ENCODE measurements at places on chromosomes 5 and 9. TPM values are rescaled to one million over a fixed set of nuclear protein-coding genes. Genes with fewer than 3 reads are reported as not detected.
A peak's percentile ranks its signal among the peaks of the same experiment; 100 is the strongest.

PCDHB10 gene
- total RNA-seq, result 13.1 TPM

- DNase-seq, result no peak
Measured at GRCh38 chr5:96294884-96295202, 138.2 kb downstream of the PCSK1 start.

DNA sequence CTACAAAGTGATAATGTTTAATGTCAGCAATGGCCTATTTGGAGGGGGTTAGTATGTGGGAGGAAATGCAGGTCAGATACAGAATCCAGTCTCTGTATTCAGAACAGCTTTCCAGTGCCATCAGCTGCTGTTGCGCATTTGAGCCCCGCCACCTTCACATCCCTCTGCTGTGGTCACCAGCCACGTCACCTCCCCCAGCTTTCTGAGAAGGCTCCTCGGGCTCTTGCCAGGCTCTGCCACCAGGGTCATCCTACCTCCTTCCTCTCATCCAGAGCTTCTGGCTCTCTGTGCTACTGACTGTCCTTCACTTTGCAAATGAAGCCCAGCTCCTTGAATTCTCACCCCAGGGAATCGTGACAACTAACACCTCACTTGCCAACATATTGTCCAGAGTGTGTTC, 138.8 kb downstream of the PIK3R1 start:
- no peak for DNase-seq

CFAP90 gene
- total RNA-seq, result 2.2 TPM

DNA sequence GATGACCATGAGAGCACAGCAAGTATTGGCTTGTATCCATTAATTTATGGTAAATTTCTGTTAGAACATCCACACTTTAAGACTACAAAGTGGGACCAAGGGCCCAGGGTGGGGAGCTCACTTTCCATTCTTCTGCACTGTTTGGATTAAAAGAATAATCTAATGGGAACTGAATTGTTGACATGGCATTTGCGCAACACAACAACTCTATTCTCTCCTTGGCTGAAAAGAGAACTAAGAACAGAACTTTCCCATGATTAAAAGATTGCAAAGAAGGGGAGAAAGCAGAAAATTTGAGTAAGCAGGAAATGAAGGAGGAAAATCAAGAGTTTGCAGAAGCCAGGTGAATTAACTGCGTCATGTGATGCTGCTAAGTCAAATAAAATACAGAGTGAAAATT, 143.4 kb downstream of the HINT1 start:
- DNase-seq, result no peak

DNA sequence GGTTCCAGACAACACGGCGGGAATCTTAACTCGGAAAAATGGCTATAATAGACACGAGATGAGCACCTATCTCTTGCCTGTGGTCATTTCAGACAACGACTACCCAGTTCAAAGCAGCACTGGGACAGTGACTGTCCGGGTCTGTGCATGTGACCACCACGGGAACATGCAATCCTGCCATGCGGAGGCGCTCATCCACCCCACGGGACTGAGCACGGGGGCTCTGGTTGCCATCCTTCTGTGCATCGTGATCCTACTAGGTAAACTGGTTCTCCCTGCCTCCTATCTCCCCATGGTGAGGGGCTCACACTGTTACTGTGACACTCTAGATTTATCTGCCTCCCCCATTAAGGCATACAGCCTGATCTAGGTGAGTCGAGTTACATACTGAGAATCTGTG, 124.2 kb downstream of the CDH6 start:
- DNase-seq, result no peak

- no peak for DNase-seq
Measured at GRCh38 chr5:148403344-148403743, 19.6 kb downstream of the FBXO38 start.

DNA sequence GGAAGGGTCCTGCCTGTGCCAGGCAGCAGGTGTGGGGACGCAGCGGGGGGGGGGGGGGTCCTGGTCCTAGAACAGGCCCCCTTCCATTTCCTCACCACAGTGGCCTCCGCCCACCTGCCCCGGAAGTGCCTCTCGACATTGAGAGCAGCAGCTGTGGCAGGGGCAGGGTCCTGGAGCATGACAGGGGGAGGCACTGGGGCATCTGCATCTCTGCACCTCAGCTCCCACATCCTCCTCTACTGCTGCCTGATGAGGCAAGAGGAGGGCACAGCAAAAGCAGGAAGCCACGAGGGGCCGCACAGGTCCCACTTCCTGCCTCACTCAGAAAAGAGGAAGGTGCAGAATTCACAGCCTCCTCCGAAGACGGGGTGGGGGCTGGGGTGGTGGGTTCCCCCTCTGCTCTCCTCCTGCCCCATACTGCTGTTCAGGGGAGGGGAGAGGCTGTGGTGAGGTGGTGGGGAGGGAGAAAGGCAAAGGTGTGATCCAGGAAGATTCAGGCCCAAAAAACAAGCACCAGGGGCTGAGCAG, 14.8 kb downstream of the AKNA start:
- DNase-seq, result no peak

LCN9 gene
- total RNA-seq, result not detected

DNA sequence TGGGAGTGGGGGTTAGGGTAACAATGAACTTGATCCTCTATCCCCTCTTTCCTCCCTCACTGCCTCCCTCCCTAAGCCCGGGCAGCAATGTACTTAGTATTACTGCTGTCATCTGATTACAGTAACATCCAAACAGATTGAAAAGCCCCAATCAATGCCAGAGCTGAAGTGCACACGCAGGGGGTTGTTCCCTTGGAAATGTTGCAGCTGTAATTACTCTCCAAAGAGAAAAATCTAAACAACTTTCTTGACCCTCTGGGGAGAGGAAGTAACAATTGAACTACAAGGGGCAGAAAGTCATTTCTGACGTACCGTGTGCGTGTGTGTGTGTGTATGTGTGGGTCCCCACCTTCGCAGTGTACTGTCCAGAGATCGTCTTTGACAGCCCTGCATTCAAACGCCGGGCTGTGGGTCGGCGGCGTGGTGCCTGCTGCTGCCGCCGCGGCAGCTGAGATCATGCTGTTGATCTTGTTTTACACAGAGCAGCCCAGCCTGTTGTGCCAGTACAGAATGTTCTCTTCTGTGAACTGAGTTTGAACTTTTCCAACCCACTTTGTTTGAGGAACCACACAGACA, 66.0 kb upstream of the KLF9 start:
- peak; percentile 77 for DNase-seq

- no peak for DNase-seq
Measured at GRCh38 chr5:154300207-154300883, 109.8 kb downstream of the GALNT10 start.

GRCh38 chr5:171543148-171543815, 123.8 kb downstream of the FGF18 start:
- no peak for DNase-seq

DNA sequence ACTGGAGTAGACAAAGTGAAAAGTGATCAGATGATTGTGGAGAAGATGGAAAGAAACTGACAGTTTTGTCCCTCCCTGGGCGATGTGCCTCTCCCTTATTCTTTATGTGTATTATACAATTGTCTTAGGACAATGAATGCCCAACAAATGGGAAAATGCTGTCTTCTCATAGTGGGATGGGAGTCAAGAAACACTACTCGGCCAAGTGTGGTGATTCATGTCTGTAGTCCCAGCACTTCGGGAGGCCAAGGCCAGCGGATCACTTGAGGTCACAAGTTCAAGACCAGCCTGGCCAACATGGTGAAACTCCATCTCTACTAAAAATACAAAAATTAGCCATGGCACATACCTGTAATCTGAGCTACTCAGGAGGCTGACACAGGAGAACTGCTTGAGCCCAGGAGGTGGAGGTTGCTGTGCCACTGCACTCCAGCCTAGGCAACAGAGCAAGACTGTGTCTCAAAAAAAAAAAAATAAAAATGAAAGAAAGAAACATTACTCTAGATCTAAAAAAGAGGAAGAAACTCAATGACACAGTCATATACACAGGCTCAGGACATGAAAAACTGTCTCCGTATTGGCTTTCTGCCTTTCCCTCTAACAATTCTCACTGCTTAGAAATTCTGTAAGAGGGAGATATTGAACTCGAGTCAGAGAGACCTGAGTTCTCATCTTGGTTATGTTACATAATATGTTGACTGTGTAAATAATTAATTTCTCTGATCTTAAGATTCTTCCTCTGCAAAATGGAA, 67.9 kb upstream of the TARS1 start:
- no peak for DNase-seq

POLE3 gene
- 34.2 TPM for total RNA-seq

DNA sequence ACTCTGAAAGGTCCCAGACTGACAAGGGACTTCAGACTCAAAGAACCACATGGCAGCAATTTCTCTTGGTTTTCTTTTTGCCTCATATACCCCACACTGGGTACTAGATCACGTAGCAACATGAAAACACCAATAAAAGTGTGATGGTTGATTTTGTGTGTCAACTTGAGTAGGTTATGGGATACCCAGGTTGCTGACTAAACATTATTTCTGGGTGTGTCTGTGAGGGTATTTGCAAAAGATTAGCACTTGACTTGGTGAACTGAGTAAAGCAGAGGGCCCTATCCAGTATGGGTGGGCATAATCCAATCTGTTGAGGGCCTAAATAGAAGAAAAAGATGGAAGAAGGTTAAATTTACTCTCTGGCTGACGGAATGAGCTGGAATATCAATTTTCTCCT, 53.8 kb upstream of the ZNF618 start:
- DNase-seq, result no peak

- DNase-seq, result no peak
Measured at GRCh38 chr5:95864944-95865504, 42.5 kb upstream of the GLRX start.

EMB gene
- total RNA-seq, result 3.0 TPM

- no peak for DNase-seq
Measured at GRCh38 chr9:98995971-98996504, 52.3 kb downstream of the COL15A1 start.

HSPA4 gene
- total RNA-seq, result 129 TPM

ZNF367 gene
- 3.3 TPM for total RNA-seq

DNA sequence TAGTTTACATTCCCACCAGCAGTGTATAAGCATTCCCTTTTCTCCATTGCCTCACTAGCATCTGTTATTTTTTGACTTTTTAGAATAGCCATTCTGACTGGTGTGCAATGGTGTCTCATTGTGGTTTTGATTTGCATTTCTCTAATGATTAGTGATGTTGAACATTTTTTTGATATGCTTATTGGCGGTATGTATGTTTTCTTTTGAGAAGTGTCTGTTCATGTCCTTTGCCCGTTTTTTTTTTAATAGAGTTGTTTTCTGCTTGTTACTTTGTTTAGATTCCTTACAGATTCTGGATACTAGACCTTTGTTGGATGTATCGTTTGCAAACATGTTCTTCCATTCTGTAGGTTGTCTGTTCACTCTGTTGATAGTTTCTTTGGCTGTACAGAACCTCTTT, 25.3 kb downstream of the NIPBL start:
- DNase-seq, result no peak

DNA sequence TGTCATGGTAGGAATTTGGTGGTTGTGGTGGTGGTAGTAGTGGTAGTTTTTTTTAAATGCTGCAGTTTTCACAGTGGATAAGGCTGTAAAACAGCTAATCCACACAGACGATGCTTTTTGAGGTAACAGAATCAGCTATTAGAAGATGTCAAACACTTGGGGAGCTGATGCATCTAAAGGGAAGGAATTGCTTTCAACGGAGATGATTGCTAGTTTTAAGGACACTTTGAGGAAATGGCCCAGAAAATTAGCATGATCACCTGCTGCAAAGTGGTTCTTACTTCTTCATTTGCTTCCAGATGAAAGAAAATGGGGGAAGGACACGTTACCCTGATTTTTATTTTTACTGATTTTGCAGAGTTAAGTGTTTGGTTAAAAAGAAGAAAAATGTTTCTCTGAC, 178.2 kb upstream of the ATP10B start:
- DNase-seq, result no peak

GRCh38 chr9:114156657-114157421, 1.5 kb downstream of the COL27A1 start:
- DNase-seq, result peak; percentile 72

GRCh38 chr9:137480686-137481683, 21.9 kb upstream of the NSMF start:
- no peak for DNase-seq

NUTM2F gene
- not detected for total RNA-seq

UGT3A1 gene
- not detected for total RNA-seq

DNA sequence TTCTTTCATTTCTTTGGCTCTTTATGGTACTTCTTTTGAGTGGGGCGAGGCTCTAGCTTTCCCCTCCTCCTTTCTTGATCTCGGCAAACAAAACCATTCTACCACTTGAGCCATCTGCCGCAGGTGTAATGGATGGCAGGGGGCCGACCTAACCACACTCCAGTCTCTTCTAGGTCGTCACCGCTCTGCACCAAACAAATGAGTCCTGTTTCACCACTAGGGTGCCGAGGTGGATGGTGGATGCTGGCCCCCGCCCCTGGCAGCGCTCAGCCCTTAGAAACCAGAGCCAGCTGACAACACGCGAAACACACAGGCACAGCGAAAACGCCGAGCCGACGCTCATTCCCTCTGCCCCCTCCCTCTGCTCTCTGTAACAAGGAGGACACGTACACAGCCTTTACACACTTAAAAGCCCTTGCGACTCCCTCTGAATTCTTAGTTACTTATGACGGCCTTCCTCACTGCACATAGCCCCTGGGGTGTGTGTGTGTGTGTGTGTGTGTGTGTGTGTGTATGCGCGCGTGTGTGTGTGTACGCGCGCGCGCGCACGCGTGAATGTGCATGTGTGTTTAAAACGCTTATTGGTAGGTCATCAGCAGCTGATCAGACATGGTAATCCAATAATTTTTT, 199.4 kb downstream of the MEF2C start:
- peak; percentile 83 for DNase-seq

PCDHGA1 gene
- 4.8 TPM for total RNA-seq

PCDHB6 gene
- 3.1 TPM for total RNA-seq

- no peak for DNase-seq
Measured at GRCh38 chr5:18010053-18010452, 375.8 kb downstream of the TAF11L14 start.

- no peak for DNase-seq
Measured at GRCh38 chr5:367358-368130, 46.0 kb downstream of the AHRR start.

ACSL6 gene
- total RNA-seq, result 32.9 TPM

- DNase-seq, result no peak
Measured at GRCh38 chr9:127397646-127398274, 791 bp downstream of the SLC2A8 start.

DNA sequence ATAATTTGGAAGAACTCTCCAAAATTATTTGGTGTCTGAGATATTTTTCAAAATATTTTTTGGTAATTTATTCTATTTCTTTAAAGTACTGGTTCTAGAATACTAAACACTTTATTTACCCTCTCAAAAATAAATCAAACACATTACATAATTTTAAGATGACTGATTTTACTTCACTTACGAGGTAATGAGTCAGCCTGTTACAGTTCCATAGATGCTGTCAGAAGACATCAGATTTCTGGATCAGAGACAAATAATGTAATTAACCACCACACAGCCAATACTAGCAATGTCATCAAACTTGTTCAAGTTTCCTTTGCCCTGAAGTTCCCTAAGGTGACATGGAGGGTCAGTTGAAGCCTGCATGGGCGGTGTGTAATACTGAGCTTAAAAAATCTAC, 106.1 kb upstream of the CDH9 start:
- DNase-seq, result no peak

MCC gene
- total RNA-seq, result 15.8 TPM

TRIO gene
- 381 TPM for total RNA-seq

FOXD4L3 gene
- total RNA-seq, result 0.47 TPM

TMOD1 gene
- total RNA-seq, result 22.8 TPM

Data from occipital lobe (tissue), 3 donors.